Fibroblast of lung (primary cell): ENCODE measurements at places on chromosomes 5 and 9.

GRCh38 chr5:143145243-143146160, 258.0 kb downstream of the NR3C1 start:
- no peak for DNase-seq

DNA sequence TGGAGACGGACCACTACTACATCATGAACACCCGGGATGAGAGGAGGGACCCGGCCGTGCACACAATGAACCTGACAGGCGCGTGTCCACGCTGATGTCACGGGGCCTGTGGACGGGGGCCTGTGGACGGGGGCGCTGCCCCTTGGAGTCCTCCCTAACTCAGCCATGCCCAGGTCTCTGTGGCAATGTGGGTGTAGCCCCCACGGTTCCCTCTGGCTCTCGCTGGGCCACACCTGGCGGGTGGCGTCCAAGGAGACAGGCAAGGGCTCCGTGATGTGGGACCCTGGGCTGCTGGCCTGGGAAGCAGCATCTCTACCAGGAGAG, 22.1 kb downstream of the PAEP start:
- no peak for DNase-seq

DNA sequence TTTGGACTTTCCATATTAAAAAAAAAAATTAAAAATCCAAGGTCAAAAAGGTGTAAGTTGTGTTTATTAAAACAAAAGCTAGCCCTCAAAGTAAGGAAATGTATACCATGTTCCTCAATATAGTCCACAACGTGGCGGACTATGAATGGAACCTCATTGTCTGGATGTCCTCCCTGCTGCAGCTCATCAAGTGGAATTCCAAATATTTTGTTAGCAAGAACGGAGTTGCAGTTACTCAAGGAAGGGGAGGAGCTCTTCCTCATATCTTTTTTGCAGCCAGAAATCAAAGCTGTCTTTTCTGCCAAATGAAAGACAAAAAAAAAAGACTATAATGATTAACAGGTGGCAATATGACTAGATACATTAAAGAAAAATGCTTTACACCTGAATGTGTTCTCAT, 14.0 kb downstream of the FAM13B start:
- no peak for DNase-seq

DNA sequence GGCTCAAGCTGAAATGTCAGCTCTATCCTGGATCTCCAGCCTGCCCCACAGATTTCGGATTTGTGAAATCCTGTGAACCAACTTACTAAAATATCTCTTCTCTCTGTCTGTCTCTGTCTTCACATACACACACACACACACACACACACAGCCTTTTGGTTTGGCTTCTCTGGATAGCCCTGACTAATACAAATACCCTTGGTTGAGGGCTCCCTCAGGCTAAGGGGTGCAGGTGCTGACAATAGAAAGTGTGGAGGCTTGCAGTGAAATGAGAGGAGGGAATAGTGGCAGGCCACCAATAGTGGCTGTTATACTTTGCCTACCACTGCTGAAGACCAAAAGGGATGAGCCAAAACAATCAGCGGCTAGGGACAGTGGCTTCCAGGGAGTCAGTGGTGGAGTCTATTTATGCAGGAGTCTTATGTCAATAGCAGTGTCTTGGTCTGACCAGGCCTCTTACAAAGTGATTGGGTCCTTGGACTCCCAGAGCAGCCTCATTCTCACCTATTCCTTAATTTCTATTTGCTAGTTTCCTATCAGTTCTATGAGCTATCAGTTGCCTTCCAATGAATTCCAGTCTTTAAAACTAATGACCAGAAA, 93.2 kb upstream of the GAS1 start:
- no peak for DNase-seq

- DNase-seq: peak; percentile 12
Measured at GRCh38 chr5:123585871-123586270, 73.9 kb downstream of the CSNK1G3 start.

GRCh38 chr9:114233491-114234185, 78.3 kb downstream of the COL27A1 start:
- DNase-seq: no peak

DNA sequence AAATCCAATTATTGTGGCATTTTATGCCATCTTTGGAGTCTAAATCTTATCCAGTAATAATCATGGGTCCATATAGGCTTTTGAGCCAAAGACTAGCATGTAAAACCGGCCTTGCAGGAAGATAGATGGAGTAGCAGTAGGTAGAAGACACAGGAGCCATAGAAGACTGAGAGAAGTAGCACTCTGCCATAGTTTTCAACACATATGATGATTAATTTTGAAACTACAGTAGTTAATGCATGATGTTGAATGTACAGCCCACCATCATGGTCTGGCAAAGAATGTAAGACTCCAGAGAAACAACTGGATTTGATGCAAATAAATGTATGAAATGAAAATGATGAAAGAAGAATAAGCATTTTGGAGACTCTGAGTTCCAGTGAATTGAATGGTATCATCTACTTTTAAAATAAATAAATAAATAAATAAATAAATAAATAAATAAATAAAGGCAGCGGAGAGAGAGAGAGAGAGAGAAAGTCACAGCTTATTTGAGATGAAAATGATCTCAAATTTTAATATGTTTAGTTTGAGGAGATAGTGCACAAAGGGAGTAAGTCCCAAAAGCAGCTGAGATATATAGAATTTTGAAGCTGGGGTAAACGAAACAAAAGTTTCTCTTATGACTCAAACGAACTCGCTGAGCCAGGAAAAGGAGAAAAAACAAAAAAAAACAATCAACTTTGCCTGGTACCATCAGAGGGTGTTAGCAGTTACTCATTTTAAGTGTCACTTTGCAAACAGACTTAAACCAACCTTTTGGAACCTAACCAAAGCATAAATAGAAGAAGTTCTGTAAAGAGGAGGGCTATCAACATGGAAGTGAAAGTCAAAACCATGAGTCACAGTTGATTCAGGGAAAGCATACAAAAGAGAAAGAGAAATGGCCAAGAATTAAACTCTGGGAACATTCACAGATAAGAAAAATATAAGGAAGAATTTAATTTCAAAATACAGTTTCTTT, 388.7 kb downstream of the CETN3 start:
- DNase-seq: peak; percentile 92

DNA sequence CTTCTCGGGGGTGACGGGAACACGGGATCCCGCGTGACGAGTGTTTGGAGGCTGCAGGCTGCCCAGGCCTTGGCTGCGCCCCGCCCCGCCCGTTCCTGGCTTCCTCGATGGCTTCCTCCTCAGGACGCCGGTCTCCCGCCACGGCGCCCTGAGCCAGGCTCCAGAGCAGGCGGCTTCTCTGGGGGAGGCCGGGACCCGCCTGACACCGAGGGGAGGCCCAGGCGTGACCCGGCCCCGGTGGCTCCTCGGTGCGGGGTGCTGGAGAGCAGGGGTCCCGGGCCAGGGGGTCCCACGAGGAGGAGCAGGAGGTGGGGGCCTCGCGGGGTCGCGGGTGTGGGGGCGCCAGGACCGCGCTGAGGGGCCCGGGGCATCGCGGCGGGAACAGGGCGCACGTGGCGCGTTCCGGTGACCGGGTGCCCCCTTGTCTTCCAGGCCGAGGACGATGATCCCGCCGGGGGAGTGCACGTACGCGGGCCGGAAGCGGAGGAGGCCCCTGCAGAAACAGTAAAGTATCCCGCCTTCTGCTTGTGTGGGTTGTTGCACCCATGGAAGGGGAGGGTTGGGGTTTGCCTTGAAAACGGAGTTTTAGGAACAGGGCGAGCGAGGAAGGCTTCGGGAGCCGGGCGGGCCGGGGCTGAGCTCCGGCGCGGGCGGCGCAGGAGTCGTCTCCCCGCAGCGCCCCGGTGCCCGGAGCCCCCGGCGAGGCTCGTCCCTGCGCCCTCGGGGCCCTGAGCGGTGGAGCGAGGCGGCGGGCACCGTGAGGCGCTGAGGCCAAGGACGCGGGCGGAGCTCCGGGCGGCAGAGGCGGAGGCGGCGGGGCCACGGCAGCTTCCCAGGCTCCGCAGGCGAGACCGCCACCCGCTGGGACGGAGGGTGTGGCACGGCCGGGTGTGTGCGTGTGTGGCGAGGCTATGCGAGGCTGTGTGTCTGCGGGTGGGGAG, 22.2 kb downstream of the AHRR start:
- peak; percentile 70 for DNase-seq

- DNase-seq: no peak
Measured at GRCh38 chr9:86599561-86599960, 245.4 kb upstream of the TUT7 start.

DNA sequence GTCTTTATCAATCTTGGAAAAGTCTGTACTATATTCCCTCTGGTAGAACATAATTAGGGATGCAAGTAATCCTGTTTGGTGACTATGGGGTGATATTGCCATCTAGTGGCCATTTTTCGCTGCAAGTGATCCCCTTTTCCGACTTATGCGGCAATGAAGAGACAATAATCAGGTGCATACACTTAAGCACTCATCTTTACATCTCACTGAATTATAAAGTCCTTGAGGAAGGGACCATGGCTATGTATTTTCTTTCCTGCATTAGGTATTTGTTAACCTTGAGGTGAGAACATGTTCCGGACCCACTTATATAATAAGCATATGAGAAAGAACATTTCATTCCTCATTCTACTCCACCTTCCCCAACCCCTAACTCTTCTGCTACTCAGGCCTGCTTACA, 19.6 kb upstream of the LIX1 start:
- peak; percentile 88 for DNase-seq

DNA sequence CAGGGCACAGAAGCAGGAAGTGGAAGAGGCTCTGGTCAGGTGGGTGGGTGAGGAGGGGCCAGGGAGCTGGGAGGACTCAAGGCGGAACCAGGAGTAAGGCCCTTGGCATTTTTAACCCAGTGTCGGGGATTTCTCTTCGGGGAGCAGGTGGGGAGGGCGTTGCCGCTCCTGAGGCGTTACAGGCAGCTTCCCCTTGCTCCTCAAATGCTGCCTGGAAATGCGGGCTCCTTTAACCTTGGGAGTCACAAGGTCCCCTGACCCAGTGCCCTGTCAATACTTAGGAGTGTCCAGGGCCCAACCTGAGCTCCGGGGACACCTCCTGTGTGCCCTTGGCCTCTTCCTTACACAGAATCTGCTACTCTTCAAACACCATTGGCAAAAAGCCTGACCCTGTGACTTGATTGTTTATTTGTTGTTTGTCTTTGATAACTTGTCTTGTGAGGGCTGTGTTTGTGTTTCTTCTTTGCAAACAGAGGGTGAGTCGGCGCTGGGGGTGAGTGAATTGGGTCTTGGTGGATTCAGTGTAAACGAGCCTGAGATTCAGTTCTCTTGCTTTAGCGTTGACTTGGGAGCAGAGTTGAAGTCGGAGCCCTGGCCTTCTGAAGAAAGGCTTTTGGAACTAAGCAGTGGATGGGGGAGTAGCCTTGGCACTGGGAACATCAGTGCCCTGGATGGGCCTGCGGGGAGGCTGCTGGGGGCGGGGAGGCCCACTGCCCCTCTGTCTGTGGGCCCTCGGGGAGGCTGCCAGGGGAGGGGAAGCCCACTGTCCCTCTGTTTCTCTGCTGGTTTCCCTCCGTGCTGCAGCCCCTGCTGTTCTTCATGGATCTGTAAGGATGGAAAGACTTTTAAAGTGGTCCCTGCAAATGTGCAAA, 300.7 kb upstream of the IRX4 start:
- DNase-seq: no peak

GRCh38 chr5:63923914-63924313, 38.3 kb downstream of the HTR1A start:
- DNase-seq: no peak

- DNase-seq: no peak
Measured at GRCh38 chr9:121635300-121635876, 16.0 kb upstream of the DAB2IP start.

DNA sequence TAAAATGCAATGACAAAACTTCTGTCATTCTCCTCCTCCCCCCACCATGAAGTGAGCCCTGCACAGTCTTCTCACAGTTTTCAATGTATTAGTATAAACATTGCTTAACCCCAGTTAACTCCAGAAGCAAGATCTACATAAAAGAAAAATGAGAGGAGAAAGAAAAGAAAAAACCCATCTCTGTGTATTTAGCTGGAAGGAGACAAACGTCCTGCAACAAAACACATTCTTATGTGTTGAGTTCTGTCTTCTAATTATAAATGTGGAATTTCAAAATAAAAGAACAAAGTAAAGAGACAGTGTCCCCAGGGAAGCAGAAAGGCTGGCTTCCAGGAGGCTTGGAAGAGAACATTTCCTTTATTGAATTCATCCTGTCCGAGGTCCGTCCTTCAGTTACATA, 491.9 kb upstream of the TUSC1 start:
- peak; percentile 6 for DNase-seq

- peak; percentile 46 for DNase-seq
Measured at GRCh38 chr5:2134543-2135292, 252.0 kb upstream of the IRX4 start.

- peak; percentile 34 for DNase-seq
Measured at GRCh38 chr9:92631452-92632343, 38.2 kb downstream of the IPPK start.

- DNase-seq: no peak
Measured at GRCh38 chr5:155759252-155759651, 567.7 kb upstream of the SGCD start.

DNA sequence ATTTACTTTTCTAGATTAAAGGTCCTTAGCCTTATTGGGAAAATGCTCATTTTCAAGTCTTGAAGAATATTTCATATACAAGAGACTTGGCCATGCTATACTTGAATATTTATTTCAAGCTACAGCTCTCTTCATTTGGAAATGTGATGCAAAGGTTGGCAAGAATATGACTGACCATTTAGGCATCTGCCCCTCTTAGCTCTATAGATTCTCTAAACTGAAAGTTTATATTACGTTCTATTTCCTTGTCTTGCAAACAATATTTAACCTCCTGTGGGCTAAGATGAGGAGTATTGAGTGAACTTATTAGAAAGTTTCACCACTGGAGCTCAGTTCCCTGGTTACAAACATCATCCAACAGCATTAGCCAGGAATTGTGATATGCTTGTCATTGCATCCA, 593.1 kb downstream of the MAT2B start:
- DNase-seq: peak; percentile 76

GRCh38 chr5:78162253-78162862, 132.1 kb downstream of the AP3B1 start:
- DNase-seq: peak; percentile 59

GRCh38 chr5:71864730-71865601, 145.9 kb downstream of the CARTPT start:
- peak; percentile 18 for DNase-seq

GRCh38 chr5:173099461-173099860, 43.3 kb downstream of the CREBRF start:
- no peak for DNase-seq

DNA sequence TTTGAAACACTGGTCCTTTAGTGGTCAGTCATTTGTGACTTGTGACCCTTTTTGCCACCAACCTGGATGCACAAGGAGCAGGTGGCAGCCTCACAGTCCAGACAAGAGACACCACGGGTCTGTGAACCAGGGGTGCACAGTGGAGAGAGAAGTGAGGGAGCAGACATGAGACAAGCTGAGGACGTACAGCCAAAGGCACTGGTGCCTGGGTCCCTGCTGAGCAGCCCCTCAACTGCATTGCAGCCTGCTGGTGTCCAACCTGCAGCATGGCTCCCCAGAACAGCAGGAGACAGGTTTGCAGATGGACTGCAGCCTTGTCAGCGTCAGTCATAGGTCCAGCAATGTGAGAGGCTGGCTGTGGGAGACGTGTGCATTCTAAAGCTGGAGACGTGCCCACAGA, 124.2 kb upstream of the FSTL4 start:
- no peak for DNase-seq

DNA sequence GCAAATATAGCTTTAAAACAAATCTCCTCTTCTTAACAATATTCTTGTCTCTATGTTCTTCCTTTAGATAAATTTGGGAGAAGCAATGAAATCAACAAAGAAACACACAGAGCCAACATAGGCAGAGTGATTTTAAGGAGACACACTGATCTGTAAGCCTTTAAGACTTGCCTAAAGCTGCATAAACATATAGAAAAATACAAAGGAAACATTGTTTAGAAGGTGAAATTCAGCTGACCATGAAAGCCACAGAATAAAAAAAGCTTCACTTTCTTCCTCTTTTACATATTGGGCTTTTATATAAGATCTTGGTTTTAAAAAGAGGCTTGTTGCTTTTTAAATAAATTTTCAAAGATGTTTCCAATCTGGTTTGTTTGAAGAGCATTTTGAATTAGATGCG, 1277.5 kb downstream of the EFNA5 start:
- no peak for DNase-seq
